CD4-positive, alpha-beta T cell treated with Interleukin-15 for 4 hours (primary cell): ENCODE measurements at places on chromosomes 13 and 19.

DNA sequence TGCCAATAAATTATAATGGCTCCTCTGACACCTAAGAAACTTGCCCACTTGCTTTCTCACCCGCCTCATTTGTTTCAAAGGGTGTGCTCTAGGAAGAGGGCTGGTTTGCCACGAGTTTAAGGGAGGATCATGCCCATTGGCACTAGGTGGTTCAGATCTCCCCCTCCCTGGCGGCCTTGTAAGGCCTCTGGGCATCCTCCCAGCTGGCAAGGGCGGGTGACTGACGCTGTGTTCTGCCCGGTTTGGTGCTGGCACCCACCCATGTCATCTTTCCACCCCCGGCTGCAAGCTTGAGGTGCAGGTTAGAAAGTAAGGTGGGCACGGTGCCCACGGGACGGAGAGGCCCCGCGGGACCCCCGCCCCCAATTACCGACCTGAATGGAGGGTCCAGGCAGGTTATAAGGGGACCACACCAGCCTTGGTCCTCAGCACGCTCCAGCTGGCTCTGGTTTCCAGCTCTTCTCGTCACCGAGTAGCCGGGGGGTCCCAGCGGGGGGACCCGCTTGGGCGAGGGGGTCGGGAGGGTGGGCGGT lies 90.4 kb downstream of the PTPRS start:
- no peak for DNase-seq

GRCh38 chr19:18419195-18419698 lies at the start of gene SSBP4:
Gene SSBP4, plus strand, starts transcription at chr19:18419398. Its CDS starts 251 bp downstream, at chr19:18419649.
- DNase-seq, result peak; percentile 72

DNA sequence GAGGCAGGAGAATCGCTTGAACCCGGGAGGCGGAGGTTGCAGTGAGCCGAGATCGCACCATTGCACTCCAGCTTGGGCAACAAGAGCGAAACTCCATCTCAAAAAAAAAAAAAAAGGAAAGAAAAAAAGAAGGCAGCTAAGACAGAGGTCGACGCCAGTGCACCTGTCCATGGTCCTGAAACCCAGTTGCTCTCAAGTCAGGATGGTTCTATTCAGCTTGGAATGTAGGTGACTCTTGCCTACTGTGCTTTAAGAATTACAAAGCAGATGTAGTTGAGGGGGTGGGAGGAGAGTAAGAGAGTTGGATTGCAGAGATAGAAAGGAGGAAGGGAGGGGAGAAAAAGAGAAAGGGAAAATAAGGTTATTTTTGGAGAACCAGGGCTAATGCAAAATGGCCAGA lies 18.7 kb downstream of the CACNG7 start:
- peak; percentile 6 for DNase-seq

DNA sequence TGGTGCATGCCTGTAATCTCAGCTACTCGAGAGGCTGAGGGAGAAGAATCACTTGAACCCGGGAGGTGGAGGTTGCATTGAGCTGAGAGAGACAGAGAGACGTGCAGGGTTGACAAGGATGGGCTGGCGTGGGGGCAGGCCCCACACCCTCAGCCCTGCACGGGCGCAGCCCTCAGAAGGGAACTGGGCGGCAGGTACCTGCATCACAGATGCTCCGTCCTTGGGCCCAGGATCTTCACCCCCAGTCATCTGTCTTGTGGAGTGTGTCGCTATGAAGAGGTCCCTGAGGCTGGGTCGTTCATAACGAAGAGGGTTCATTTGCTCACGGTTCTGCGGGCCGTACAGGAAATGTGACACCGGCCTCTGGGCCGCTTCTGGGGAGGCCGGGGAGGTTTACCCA lies 20.3 kb downstream of the C2CD4C start:
- DNase-seq, result no peak
